ENCODE measurements at places on chromosomes 1 and 21.

- peak; percentile 17 for DNase-seq
These were observed 82.4 kb upstream of the C21orf91 start for GRCh38 chr21:17901458-17902079.

- no peak for DNase-seq
These were observed 43.9 kb downstream of the SWT1 start for GRCh38 chr1:185200889-185201288.

- DNase-seq: no peak
These were observed 19.4 kb downstream of the MX1 start for GRCh38 chr21:41445465-41445862.

- peak; percentile 33 for DNase-seq
These were observed 100.2 kb downstream of the LMO4 start for GRCh38 chr1:87428883-87429282.

DNA sequence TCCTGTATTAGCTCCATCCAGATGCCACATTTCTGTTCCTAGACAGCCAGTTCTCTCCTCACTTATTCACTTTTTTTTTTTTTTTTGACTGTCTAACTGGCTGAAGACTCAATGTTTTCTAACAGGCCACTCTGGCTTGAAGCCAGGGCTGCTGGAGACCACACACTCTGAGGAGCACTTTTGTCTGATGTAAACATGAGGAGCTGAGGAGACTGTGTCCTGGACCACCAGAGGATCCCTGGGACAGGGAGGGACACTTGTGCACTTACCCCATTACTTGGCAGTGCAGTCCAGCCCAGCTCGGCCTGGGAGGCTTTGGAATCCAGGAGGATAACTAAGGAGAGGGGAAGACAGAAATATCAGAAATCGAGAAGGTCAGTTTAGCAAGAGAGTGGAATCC, 2.4 kb downstream of the EPHA10 start:
- no peak for DNase-seq

DNA sequence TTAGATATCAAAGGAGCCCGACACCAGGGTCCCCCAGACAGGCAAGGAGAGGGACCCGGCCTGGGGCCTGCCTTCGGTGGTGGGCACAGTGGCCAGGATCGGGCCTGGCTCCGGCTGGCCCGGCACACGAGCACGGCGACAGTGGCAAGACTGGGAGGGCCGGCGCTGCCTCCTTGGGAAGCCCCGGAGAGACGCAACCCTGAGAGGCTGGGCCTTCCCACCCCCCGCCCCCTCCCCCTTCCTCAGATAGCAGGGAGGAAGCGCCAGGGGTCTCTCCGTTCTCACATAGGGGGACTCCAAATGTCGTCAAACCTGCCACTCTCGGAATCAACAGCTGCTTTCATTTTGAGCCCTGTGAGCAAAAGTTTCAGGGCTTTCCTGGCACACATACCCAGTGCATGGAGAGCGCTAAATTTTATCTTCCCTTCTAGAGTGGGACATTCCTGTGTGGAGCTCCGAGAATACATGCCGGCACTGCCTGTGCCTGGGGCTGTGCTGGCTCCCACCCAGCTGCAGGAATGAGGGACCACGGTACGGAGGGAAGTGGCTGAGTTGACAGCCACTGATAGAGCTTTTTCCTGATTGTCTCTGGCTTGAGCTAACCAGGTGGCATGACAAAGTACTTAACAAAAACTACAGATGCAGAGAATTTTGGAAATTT, 62.4 kb downstream of the CD247 start:
- DNase-seq: peak; percentile 47

DNA sequence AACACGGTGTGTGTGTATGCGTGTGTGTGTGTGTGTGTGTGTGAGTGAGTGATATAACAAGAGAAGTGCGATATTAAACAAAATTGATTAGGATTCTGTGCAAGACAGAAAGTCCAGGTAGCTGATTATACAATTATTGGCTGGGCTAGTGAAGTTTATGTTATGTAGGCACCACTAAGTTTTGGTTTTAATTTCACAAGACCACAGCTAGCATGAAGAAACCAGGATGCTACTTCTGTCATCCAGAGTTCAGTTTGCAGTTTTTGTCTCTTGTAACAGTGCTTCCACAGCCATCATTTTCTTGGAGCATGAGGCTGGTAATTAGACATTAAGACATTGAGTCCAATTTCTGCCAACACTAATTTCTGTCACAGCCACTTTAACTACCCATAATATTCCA, 1590.2 kb upstream of the B3GALT2 start:
- DNase-seq: no peak

DNA sequence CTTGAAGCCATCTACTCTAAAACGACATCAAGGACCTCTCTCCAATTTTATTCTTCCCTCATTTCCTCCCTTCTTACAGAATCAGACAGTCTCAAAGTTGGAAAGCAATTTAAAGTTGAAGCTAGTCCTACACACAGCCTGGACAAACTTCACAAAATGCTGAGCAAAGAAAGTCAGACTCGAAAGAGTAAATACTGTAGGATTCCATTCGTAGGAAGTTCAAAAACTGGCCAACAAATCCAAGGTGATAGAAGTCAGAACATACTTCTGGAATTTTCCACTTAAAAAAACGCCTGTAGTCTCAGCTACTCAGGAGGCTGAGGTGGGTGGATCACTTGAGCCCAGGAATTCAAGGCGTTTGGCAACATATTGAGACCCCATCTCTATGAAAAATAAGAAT, 19.6 kb downstream of the SYF2 start:
- no peak for DNase-seq

- no peak for DNase-seq
These were observed 37.1 kb upstream of the CAP1 start for GRCh38 chr1:40003156-40004093.

- DNase-seq: no peak
These were observed 3.6 kb downstream of the PAX7 start for GRCh38 chr1:18634276-18634675.

DNA sequence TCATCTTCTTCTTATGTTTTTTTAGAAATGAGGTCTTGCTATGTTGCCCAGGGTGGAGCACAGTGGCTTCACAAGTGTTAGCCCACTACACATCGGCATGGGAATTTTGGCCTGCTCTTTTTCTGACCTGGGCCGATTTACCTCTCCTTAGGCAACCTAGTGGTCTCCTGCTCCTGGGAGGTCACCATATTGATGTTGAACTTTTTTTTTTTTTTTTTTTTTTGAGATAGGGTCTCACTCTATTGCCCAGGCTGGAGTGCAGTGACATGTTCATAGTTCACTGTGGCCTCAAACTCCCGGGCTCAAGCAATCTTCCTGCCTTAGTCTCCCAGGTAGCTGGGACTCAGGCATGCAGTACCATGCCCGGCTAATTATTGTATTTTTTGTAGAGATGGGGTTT, 7.5 kb downstream of the AK2 start:
- no peak for DNase-seq

DNA sequence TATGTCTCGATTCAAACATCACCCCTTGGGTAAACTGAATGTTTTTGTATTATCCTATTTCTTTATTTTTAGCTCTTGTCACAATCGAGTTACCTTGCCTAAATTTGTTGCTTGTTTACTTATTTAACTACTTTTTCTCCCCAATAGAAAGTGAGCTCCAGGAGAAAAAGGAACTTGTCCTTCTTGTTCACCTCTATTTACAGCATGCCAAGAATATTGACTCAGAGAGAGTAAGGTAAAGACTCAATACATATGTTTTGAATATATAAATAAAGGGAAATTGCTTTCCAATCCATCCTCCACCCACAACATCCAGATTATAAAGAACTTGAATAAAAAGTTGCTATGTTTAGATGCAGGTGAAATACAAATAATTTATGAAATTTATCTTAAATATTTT, 107.3 kb upstream of the PDC start:
- no peak for DNase-seq

GRCh38 chr1:60969971-60970509, 112.3 kb upstream of the NFIA start:
- DNase-seq: peak; percentile 62

DNA sequence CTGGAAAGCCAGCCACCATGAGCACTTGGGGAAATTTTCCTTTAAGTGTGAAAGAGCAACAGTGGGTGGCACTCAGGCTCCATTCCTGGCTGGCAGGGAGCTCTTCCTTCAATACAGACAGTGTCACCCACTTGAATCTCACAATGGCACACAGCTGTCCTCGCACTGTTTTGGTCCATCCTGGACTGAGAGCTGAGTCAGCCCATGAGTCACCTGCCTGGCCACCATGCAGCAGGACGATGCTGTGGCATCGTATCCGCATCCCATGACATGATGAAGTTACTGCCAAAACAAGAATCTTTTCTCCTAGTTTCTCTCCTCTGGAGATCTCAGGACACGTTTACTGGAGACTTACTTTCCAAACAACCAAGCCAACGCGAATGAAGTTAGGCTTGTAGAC, 6.0 kb downstream of the TMPRSS2 start:
- DNase-seq: peak; percentile 19

- no peak for DNase-seq
These were observed 21.5 kb upstream of the MTARC2 start for GRCh38 chr1:220726634-220727033.

GRCh38 chr1:11156963-11157362, 32.2 kb upstream of the ANGPTL7 start:
- no peak for DNase-seq

DNA sequence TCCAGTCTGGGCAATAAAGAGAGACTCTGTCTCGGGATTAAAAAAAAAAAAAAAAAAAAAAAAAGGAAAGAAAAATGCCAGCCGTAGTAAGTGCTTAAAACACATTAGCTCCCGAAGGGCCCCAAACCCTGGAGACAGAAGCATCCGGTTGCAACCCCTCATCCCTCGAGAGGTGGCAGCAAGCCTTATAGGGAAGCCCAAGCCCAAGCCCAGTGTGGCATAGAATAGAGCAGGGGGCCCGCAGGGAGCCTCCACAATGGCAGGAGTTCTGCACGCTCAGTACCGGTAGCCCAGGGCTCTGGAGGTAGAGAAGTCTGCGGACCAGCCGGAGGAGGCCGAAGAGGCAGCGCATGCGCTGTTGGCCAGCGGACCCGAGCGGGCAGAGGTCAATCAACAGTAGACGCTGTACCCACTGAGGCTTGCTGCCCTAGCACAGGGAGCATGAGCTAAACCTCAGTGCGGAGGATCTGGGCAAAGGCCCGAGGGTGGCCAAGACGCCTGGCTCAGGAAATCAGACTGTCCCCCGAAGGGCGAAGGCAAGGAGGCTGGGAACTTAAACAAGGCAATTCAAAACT, 34.1 kb upstream of the C1orf198 start:
- no peak for DNase-seq

GRCh38 chr1:42282024-42282579, 52.9 kb downstream of the FOXJ3 start:
- peak; percentile 39 for DNase-seq

DNA sequence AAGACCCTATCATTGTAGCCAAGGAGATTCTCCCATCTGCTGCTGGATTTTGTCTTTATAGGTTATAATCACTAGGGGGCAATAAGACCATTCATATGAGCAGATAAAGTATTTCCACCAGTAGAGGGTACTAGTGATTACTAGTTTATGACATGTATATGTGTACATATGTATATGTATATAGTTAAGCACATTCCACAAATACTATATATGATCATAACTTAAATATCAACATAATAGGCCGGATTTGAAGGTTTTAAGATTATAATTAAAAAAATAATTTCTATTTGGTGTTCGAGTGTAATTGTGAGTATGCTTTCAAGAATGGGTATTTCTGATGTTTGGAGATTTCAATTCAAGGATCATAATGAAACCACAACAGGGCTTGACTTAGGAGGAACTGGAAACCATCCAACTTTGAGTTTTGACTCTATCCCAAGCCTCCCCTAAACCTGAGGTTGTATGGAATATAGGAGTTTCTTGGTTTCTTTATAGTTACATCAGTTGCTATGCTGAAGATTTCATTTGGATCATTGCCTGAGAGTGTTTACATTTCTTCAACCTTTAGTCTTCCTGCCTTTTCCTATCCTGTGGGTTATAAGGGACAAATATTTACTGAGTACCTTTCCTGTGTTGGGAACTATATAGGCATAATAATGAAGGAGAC, 16.9 kb downstream of the TCEANC2 start:
- peak; percentile 59 for DNase-seq

DNA sequence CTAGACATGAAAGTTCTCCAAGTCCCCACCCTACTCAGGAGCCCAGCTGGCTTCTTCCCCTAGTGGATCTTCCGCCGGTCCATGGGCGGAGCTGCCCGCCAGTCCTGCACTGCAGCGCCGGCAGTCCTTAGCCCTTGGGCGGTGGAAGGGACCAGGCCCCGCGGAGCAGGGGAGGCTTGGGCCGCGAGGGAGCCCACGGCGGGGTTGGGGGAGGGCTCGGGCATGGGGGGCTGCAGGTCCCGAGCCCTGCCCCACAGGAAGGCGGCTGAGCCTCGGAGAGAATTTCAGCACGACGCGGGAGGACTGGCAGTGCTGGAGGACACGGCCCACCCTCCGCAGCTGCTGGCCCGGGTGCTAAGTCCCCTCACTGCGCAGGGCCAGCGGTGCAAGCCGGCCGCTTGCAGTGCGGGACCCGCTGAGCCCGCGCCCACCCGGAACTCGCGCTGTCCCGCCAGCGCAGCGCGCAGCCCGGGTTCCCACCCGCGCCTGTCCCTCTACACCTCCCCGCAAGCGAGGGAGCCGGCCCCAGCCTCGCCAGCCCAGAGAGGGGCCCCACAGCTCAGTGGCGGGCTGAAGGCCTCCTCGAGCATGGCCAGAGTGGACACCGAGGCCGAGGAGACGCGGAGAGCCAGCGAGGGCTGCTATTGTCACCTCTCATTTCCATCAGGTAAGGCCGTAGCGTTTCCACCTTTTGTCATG, 1398.6 kb downstream of the MRPL39 start:
- DNase-seq: no peak

DNA sequence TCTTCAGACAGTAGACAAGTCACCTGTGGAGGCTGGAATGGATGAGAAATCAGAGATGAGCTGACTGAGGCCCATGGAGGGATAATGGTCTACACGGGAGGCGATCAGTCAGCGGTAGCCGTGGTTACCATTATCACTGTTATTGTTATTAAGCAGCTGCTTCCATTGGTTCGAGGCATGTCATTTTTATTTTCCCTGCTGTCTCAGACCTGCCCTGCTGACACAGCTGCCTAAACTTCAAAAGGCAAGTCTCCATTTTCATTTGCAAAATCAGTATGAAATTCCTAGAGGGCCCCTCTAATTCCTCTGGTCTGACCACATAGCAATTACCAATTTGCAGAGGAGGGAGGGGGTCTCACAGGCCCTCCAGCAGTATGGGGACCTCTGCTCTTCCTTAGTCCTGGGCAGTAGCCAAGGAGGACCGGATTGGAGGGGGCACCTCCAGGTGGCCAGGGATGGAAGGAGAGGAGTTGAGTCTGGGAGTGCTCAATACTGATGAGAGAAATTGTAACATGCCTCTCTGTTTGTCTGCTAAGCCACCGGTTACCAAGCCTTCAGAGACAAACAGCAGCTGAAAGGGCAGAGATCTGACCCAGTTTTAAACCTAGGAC, 184.2 kb downstream of the TRABD2B start:
- no peak for DNase-seq

GRCh38 chr1:221344693-221345092, 397.2 kb downstream of the DUSP10 start:
- DNase-seq: no peak

GRCh38 chr1:17207046-17207445, 2.1 kb downstream of the PADI1 start:
- no peak for DNase-seq

- DNase-seq: no peak
These were observed 5.3 kb downstream of the TRAF3IP3 start for GRCh38 chr1:209761011-209761635.

GRCh38 chr1:37415611-37416244, 58.7 kb upstream of the ZC3H12A start:
- no peak for DNase-seq

GRCh38 chr1:235533476-235534168, 29.4 kb upstream of the B3GALNT2 start:
- DNase-seq: peak; percentile 16

Measured in astrocyte of the hippocampus (primary cell).